ENCODE measurements at places on chromosomes 3 and 15. TPM values are rescaled to one million over a fixed set of nuclear protein-coding genes. Genes with fewer than 3 reads are reported as not detected.

GRCh38 chr15:99403597-99403996, 152.3 kb downstream of the LRRC28 start:
- DNase-seq = no peak

DNA sequence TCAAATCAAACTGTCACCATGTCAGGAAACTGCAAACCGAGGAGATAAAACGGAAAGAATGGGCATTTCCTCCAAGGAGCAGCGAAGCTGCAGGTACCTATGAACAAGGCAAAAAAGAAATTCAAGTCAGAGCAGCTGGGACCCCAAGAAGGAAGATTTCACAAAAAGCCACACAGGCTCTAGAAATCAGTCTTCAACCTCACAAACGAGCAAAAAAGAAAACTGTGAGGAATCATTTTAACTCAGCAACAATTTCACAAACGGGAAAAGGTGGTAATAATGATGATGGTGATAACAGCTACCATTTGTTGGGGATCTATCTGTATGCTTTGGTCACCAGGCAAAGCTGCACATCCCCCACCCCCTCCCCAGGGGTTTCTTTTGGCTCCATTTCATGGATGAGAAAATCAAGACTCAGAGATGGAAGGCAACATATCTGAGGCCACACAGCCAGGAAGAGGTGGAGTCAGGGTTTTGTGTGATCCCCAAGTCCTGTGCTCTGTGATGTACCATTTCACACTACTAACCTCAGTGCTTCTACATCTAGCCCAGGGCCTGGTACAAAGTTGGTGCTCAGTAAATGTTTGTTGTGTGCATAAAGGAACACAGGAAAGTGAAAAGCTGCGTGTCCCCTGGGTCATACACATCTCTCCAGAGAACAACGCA, 109.9 kb downstream of the IQSEC1 start:
- DNase-seq = peak; percentile 39

GRCh38 chr3:167437428-167438139, 36.3 kb downstream of the SERPINI2 start:
- DNase-seq = no peak

GRCh38 chr3:21621181-21621651, 129.8 kb downstream of the ZNF385D start:
- no peak for DNase-seq

DNA sequence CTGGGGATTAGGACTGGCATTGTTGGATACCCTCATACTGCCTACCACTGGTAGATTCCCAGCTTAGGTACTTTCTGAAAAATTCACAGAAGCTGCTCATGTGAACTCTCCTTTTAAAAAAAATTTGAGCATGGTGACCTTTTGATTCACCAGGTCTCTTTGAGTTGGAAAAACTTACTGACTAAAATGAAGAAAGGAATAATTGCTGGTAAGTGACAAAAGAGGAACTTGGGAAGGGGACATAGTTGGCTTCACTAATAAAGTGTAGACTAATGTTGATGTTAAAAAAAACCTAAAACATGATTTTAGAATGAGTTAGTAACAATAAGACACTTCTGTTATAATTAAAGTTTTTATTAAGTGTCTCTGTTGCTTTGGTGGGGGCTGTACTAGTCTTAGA, 8.6 kb downstream of the VPS8 start:
- DNase-seq = no peak

DNA sequence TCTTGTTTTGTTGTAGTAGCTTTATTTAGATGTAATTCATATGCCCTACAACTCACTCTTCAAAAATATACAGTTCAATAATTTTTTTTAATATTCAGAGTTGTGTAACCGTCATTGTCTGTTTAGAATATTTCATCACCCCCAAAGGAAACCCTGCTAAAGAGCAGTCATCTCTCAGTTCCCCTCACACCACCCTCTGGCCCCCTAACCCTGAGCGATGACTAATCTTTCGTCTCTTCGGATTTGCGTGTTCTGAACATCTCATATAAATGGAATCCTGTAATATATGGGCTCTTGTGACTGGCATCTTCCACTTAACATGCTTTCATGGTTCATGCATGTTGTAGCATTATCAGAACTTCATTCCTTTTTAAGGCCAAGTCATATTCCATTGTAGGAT, 183.8 kb downstream of the ATG7 start:
- no peak for DNase-seq

DNA sequence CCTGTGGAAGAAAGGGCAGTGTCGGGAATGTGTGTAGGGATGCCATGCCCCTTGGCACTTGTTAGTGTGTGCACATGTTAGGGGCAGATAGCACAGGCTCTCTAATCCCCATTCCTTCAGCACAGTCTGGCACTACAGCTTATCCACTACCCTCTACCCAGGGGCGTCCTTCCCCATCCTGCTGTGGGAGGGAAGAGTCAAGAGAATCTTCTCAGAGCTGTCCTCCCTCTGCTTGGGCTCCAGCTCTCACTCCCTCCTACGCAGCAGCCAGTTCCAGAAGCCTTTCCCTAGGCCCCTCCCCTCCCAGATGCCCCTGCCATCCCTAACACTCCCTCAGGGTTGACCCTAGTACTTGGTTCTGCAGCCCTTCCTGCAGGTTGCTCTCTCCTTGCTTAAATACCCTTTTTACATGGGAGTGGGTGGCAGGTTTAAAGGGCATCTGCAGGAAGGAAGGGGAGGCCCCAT, 815 bp upstream of the GRM2 start:
- no peak for DNase-seq

EOMES gene
- total RNA-seq = 4.6 TPM

LMCD1 gene
- total RNA-seq = 3.0 TPM

Data from activated CD4-positive, alpha-beta memory T cell treated with anti-CD3 and anti-CD28 coated beads, Interleukin-2, amount 10 ng/mL, durations not matched to agents 7 days and 5 days (primary cell).